Stimulated activated CD4-positive, alpha-beta T cell treated with anti-CD3 and anti-CD28 coated beads, Interleukin-12 subunit alpha, Interleukin-12 subunit beta, amount 100 ng/mL, for 24 hours (primary cell): ENCODE measurements at places on chromosomes 3 and 15.

DNA sequence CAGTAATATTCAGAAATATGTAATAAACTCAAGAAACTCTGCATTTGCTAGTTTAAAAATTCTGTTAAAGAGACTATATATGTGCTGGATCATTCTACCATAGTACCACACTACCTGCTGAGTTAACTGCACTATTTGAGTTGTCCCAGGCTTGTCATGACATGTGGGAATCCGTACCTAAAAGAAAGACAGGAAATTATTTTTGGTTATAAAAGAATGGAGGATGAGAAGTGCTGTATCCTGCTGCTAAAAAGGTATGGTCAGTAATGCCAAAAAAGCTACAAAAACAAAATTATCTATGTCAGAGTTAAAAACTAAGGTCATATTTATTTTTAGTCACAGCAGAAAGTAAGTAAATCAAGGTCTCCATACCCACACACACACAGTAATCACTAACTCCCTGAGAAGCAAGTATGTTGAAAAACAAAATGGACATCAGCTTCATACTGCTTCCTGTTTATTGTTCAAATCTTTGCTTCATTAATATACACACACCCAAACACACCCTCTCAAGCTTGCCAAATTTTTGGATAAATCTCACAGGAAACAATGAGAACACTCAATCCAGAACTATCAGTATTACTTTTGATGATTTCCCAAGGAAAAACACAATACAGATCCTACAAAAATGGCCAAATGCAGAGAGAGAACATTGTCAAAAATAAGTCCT is 33.7 kb downstream of the DENND6A start:
- DNase-seq, result no peak

DNA sequence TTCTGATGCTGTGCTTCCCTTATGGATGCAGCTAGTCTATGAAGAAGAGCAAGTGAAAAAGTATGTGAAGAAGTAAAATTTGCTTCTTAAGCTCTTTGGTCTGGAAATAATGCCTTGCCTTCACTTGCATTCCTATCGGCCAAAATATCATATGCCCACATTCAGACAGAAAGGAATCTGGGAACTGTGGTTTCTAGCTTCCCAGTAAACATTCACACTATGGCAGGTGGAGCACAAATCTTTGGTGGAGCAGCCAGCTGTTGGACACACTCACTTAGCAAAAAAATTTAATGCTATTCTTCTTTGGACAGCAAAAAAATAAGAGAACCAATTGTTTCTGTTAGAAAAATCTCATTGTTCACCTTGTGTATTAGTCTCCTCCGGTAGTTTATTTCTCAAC is 12.3 kb upstream of the COL6A6 start:
- no peak for DNase-seq

DNA sequence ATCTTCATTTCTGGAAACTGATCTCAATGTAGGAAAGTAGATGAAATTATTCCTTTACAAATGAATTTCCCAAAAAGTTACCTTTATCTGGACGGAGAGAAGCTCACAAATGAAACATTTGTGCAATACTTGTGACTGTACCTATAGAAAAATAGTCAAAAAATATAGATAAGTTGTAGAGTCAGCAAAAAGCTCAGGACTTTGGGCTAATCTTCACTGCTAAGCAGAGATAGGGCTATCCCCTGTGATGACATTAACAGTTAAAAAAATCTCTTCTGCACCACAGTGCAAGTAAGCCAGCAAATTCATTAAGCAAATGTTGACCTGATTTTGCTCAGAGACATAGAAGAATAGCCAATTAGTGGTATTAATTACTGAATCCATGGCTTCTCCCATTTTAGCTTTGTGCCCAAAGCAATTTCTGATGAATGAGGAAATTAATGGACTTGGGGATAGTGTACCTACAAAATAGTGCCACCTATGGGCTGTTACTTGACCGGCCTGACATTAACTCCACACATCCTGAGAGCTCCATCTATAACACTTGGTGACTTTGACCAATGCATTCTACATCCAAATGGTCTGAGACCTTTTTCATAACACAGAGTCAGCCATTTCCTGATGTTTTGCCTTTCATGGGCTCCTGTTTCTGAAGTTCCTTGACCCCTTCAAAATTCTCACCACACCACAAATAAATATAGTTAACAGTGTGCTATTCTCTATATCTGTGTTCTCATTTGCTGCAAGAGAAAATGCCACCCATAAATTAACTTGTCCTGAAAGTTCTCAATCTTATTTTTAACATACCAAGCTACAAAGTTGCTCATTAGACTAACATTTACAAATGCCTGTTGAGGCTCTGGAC is 105.0 kb downstream of the SSR3 start:
- no peak for DNase-seq

- DNase-seq, result no peak
Observed at GRCh38 chr15:60718661-60719069, 239.7 kb upstream of the ICE2 start.

- peak; percentile 18 for DNase-seq
Observed at GRCh38 chr15:39580485-39581241, at the start of gene THBS1. TSS of gene THBS1 (plus strand) at chr15:39581079. CDS start at chr15:39581858, 779 bp downstream.

GRCh38 chr3:139687431-139687830 is 9.7 kb upstream of the NMNAT3 start:
- DNase-seq, result no peak

DNA sequence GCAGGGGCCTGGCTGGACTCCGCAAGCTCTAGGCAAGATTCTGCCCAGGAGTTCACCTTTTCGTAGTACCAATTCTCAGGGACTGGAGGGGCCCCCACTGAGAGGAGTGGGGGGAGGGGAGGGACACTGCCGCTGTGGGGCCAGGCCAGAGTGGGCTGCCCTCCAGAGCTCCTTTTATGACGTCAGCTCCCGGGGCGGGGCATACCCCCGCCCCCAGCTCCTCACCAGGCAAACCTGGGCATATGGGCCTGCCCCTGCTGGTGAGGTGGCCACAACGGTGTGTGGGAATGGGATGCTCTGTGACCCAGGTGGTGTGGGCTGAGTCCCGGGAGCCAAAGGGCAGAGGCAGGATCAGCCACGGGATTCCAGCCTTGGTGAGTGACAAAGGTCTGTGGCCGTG is 3.3 kb downstream of the DNAJB8 start:
- no peak for DNase-seq

GRCh38 chr3:120536642-120537041 is 59.5 kb upstream of the NDUFB4 start:
- DNase-seq, result no peak

- no peak for DNase-seq
Observed at GRCh38 chr3:78139166-78139565, 1099.3 kb downstream of the ROBO2 start.
